ENCODE measurements at places on chromosomes 7 and 10.
A peak's percentile ranks its signal among the peaks of the same experiment; 100 is the strongest.

DNA sequence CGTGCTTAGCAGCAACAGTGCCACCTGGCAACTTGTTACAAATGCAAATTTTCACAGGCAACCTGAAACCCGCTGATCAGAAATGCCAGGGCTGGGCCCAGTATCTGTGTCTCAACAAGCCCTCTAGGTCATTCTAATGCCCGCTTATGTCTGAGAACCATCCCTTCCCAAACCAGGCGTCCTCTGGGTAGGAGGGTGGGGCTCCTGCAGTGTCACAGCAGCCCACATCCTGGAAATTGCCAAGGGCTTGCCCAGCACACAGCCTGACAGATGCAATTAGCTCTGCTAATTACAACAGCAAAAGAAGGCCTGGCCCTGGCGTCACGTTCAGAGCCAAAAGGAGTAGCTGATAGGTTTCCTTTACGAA lies 15.9 kb downstream of the ITPRIP start:
- DNase-seq = peak; percentile 81

GRCh38 chr7:45595809-45596664 lies 21.9 kb downstream of the ADCY1 start:
- DNase-seq = no peak

- no peak for DNase-seq
Observed at GRCh38 chr10:13105184-13105583, 5.2 kb downstream of the OPTN start.

DNA sequence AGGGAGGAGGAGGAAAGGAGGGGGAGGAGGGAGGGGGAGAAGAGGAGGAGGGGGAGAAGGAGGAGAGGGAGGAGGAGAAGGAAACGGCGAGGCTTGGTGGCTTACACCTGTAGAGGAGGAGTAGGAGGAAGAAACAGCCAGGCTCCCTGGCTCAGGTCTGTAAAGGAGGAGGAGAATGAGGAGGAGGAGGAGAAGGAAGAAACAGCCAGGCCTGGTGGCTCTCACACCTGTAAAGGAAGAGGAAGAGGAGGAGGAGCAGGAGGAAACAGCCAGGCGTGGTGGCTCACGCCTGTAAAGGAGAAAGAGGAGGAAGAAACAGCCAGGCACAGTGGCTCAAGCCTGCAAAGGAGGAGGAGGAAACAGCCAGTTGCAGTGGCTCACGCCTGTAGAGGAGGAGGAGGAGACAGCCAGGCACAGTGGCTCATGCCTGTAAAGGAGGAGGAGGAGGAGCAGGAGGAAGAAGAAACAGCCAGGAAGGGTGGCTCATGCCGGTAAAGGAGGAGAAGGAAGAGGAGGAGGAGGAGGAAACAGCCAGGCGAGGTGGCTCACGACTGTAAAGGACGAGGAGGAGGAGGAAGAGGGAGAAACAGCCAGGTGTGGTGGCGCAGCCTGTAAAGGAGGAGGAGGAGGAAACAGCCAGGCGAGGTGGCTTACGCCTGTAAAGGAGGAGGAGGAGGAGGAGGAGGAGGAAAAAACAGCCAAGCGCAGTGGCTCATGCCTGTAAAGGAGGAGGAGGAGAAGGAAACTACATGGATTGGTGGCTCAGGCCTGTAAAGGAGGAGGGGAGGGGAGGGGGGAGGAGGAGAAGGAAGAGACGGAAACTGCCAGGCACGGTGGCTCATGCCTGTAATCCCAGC lies 14.9 kb upstream of the CRCP start:
- peak; percentile 88 for DNase-seq

- no peak for DNase-seq
Observed at GRCh38 chr10:75877877-75878276, 446.5 kb downstream of the LRMDA start.

- DNase-seq = no peak
Observed at GRCh38 chr10:133025558-133026090, 62.1 kb upstream of the ADGRA1 start.

DNA sequence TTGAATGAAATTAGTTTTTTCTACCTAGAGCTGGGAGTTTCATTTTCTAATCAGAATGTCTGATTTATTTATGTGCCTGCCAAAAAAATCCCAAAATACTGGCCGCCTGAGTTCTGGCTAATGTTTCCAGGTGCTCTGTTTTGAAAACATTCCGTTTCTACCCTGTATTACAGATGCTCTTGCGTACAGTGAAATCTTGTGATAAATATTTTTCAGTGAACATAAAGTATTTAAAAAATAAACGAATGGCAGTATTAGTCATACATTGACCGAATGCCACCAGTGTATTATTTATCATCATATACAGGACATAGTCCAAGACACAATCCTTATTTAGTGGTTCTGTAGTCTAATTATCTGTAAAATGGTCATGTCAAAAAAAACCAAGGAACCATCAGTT lies 102.8 kb downstream of the KAT6B start:
- no peak for DNase-seq

GRCh38 chr10:60175441-60175971 lies 214.2 kb downstream of the ANK3 start:
- no peak for DNase-seq

DNA sequence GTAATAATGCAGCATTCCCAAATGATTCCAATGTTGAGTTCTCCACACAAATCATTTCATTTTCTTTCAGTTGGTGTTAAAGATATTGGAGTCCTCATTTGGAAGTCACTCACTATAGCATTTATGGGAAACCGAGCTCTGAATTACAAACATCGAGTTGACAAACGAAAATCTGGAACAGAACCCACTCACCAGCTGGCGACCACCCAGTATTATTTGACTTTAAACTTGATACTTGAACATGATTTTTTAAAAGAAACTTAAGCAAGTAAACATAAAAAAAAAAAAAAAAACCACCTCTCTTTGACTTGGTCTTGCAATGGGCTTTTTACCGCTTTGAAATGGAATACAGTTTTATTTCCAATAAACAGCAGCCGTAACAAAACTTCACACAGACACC lies 576.6 kb upstream of the C7orf33 start:
- DNase-seq = no peak

GRCh38 chr7:12373580-12374263 lies 29.9 kb downstream of the VWDE start:
- DNase-seq = no peak

DNA sequence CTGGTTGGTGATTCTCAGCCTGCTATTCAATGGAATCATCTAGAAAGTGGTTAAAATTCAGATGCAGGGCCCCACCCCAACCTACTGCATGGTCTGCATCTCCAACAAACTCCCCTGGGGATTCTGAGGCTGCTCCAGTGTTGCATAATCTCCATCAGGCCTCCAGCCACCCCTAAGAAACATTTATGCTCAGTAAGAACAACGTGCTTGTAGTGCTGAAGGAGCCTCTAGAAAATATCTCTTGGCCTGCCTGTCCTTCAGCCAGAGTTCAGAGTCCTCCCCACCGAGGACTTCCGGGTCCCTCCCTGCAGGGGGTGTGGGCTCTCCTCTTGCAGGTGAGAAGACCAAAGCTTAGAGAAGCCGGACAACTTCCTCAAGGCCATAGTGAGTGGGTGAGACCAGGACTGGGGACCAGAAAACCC lies 159.8 kb downstream of the SH3PXD2A start:
- DNase-seq = no peak

GRCh38 chr7:139777133-139777891 lies 486 bp downstream of the HIPK2 start:
- DNase-seq = no peak

GRCh38 chr10:62582804-62583208 lies 208.6 kb downstream of the ZNF365 start:
- no peak for DNase-seq

DNA sequence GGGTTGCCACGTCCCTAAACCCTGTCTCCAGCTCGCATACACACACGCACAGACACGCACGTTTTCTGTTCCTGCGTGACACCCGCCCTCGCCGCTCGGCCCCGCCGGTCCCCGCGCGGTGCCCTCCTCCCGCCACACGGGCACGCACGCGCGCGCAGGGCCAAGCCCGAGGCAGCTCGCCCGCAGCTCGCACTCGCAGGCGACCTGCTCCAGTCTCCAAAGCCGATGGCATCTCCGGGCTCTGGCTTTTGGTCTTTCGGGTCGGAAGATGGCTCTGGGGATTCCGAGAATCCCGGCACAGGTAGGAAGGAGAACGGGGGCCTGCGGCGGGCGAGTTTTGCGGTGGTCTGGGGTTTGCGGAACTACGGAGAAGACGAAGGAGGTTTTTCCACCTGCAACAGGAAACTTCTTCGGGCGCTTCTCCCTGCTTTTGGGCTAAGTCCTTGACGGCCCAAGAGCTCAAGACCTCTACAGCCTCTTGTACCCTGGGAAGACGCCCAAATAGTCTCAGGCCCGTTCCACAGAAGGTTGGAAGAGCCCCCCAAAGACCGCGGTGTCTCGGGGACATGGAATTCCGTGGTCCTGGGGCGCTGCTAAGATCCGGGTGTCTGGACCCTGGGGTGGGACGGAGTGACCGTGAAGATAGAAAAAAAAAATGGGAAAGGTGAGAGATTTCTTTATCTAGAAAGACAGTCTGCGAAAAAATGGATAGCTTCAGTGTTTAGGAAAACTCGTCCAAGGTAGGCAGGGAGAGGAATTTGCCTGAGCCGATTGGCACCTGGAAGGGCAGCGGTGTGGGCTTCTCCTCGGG lies at the start of gene GAD2:
Gene GAD2 (plus strand): TSS at position 190 of the 811 bp plus-strand sequence. CDS start 36 bp downstream, at position 226.
- DNase-seq = no peak
